ENCODE measurements at places on chromosomes 1 and 21.
A peak's percentile ranks its signal among the peaks of the same experiment; 100 is the strongest.

DNA sequence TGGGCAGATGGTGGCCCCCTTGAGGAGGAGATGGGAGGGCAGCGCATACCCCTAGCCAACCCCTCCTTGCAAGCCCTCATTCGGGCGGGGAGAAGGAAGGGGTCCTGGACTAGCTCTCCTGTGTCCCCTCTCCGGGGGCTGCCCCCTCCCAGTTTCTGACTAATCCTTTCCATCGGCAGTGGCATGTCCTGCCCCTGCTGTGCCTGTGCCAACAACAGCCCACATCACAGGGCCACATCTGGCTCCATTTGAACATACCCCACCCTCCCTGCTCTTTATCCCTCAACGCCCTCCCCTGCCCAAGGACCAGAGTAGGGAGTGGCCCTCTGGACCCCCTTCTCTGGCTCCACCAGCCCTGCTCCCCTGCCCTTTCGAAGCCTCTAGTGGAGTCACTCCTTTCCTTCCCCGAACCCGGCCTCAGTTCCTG is 11.0 kb upstream of the LMNA start:
- no peak for DNase-seq

GRCh38 chr1:89850844-89851415 is 30.1 kb downstream of the LRRC8D start:
- DNase-seq = no peak

GRCh38 chr21:33550772-33551660 is 8.2 kb downstream of the SON start:
- no peak for DNase-seq

DNA sequence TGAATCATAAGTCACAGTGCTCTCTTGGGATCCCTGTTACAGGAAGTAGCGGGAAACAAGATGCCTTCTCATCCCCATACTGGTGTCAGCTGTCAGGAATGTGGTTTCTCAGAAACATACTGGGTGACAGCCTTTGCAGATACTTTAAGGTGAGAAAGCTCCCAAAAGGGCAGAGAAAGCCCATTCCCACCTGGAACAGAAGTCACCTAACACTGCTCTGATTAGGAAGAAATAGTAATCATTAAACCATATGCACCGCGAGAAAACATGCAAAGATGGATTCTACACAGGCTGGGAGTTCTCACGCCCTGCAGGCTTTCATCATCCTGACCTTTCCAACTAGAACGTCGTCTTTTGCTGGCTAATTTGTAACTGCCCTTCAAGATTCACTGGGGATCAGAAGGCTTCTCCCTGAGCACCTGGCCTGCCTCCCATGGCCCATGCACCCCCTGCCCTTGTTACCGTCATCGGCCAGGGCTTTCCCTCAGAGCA is 46.2 kb upstream of the SLC44A3 start:
- no peak for DNase-seq

DNA sequence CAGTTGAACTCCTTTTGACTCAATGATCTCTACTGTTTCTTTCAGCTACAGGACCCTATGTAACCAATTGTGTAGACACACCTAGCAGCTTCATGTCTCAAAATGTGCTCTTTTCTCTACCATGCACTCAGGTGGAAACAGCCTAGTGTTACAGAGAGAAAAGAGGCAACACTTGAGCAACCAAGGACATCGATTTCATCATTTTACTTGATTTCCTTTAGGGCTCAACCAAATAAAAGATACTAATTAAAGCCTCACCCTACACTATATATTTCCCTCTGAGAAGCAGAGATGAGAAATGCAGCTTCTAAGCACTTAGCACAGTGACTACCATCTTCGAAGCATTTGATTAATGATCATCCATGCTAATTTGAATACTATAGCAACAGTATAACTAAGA is 55.1 kb downstream of the PTGER3 start:
- no peak for DNase-seq

- peak; percentile 6 for DNase-seq
Measured at GRCh38 chr1:226882631-226883409, 12.4 kb downstream of the PSEN2 start.

DNA sequence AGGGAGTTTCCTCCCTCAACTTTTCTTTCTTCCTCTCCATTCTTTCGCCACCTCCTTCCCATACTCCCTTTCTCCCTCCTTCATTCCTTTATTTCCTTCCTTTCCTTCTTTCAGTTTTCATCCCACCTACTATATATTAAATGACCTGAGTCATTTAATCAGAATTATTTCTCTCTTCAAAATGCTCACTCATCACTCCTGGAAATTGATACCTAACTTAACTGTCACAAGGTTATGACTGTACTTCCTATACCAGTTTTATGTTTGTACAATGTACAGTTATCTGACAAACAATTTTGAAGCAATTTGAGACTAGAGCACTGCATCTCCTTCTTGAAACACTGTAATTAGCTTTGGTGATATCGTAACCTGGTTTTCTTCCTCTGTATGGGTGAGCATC is 41.4 kb downstream of the NEXN start:
- DNase-seq = no peak

GRCh38 chr1:162697140-162697895 is 65.1 kb downstream of the DDR2 start:
- DNase-seq = no peak

- DNase-seq = no peak
Measured at GRCh38 chr1:89688607-89689006, 55.7 kb downstream of the LRRC8C start.

- DNase-seq = no peak
Measured at GRCh38 chr1:115545791-115546733, 95.7 kb upstream of the VANGL1 start.

GRCh38 chr1:48581270-48581669 is 109.3 kb upstream of the SPATA6 start:
- no peak for DNase-seq

DNA sequence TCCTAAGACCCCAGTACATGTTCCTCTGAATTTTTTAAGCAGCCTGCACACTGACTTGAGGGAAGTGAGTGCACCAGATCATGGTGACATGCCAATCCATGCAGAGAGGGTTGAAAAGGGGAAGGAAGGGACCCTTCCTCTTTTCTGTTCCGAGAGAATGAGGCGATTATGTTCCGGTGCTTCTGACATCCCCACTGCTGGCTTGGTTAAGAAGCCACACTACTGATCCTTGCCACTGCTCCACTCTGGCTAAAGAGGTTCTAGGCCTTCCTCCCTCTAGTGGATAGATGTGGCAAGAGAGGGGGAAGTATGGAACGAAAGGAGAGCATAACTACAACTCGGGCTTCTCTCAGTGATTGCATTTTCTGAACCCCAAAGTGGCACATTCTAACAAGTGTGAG is 1.8 kb upstream of the CYB5R1 start:
- DNase-seq = peak; percentile 39

- peak; percentile 8 for DNase-seq
Measured at GRCh38 chr1:161725908-161726472, 4.6 kb downstream of the FCRLB start.

DNA sequence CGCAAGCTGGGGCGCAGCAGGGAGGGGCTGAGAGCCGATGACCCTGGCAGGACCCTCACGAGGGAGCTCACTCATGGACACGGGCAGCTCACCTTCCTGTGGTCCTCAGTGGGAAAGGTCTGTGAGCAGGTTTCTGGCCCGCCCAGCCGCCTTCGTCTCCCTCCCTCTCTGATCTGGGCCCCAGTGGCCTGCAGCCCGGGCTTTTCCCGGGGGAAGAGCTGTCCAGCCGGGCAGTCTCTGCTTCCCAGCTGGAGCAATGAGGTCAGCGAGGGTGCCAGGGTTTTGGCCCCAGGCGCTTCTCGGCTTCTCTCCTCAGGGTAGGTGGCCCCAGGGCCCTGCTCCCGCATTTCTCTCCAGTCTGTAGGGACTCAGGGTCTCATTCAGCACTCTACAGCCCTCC is 22.2 kb upstream of the ARHGEF16 start:
- no peak for DNase-seq

DNA sequence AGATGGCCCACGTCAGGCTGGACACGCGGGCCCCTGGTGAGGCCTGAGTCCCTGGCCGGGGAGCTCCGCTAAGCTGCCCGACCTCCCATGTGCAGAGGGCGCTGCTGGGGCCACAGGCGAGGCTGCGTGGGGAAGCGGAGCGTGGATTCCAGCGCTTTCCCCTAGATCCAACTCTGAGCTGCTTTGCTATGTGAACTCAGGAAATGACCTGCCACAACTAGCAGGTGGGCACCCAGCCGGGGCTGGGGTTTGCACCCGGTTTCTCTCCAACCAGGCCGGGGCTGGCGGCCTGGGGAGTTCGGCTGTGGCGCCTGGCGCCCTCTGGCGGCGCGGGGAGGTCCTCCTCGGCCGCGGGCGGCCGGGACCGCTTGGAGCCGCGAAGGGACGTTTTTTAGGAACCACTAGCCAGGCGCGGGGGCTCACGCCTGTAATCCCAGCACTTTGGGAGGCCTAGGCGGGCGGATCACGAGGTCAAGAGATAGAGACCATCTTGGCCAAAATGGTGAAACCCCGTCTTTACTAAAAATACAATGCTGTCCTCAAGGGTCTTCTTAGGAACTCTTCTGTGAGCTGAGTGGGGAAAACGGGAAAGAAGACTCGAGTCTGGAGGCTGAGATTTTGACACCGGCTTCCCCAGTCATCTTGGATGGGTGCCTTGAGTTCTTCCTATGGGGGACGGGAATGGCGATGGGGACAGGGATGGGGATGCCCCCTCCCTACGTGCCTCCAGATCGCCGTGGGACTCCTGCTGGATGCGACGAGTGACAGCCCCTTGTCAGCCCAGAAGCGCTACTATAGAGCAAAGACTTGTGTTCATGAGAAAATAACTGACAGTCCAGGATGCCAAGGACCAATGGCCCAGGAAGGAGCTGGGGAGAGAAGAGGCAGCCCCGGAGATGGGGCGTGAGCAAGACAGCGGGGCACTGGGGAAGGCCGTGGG is 12.6 kb downstream of the PYCR2 start:
- peak; percentile 52 for DNase-seq

DNA sequence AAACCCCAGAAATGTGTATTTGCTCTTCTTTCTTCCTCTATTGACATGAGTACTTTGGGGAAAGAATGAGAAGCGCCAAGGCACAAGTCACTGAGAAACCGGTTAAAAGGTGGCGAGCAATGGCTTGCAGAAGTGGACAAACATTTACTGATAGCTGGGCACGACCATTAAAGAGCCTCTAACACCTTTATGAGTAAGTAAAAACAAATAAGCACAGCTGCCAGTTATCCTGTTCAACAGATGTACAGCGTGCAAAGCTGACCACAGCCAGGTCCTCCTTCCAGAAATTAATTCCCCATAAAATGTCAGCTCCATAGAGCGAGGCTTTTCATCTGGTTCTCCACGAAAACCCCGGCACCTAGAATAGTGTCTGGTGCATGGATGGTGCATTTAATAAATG is 72.7 kb downstream of the CAPZB start:
- DNase-seq = no peak

- DNase-seq = peak; percentile 24
Measured at GRCh38 chr1:27436204-27437159, 44.1 kb downstream of the GPR3 start.

DNA sequence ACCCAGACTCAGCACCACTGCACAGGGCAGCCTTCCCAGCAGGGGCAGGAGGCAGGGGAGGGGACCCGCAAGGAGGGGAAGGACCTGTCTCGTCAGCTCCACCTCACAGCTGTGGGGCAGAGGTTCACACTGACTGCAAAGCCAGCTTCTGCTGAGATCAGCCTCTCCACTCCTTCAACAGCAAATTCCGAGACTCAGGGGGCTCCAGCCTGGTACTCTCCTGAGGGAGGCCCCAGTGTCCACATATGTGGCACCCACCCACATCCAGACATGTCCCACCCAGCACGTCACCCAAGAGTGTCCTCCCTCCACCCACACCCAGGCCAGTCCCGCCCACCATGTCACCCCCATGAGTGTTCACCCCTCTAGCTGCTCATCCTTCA is 329.5 kb downstream of the NPHP4 start:
- no peak for DNase-seq

Data from DND-41 (cell line).